ENCODE measurements at places on chromosomes 11 and 22.

DNA sequence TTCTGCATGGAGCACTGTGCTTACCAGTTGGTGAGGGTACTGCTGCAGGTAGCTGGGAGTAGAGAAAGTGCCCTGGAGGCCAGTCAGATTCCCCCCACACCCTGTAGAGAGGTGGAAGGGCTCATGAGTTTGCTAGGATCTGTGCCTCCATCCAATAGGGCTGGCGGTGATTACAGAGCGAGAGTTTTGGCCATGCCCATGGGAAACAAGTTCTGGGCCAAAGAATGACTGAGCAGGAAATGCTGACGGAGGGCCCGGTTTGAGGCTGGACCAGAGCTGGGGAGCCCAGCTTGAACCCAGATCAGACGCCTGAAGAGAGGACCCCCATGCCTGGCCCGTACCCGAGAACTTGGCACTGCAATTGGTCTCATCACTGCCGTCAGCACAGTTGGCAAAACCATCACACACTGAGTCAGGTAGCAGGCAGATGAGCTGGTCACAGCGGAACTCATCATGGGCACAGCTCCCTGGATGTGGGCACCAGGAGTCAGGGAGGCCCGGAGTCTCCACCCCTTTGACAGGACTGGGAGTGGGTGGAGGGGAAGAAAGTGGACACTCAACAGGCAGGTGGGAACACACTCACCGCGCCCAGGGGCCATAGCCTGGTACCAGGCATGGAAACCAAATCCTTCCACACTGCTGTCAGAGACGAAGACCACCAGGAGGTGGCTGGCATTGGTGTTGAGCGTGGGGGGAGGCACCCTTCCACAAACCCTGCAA is 2.1 kb downstream of the MFRP start:
- DNase-seq, result no peak

GRCh38 chr22:29089507-29089906 is 16.7 kb downstream of the KREMEN1 start:
- DNase-seq, result no peak

GRCh38 chr11:77038825-77039326 is 4.7 kb downstream of the B3GNT6 start:
- DNase-seq, result no peak

DNA sequence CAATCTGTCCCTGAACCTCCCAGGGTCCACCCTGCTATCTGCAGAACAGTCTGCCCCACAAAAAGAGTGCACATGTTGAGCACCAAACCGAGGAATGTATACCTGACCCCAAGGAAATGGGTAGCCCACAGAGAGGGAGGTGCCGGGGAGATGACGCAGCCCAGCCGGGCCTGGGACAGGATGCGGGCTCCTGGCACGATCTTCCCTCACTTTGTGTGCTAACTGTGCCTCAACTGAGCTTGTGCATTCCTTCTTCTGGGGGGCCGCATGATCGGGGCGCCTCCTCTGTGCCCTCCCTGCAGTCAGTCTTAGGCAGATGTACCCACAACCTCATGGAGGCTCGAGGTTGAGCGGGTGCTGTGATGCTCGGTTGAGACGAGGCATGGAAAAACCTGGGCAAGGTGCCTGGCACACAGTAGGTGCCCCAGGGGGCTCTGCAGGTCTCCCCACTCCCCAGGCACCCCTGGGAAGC is 2.4 kb downstream of the GAS2L1 start:
- DNase-seq, result no peak

DNA sequence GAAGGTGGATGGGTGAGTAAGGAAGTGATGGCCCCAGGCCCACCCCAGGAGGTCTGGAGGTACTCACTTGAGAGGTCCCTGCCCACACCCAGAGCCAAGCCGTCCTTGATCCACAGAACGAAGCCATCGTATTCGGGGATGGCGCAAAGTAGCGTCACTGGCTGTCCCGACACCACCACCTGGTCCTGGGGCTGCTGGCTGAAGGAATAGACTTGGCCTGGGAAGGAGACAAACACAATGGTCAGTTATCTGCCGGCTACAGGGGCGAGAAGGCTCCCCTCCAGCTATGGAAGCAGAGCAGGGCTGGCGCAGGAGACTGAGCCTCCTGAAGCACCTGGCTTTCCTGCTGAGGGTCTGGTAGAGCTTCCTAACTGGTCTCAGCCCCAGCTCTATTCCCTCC is 171.0 kb downstream of the ST3GAL4 start:
- DNase-seq, result no peak

GRCh38 chr11:118374729-118375128 is 15.3 kb downstream of the UBE4A start:
- DNase-seq, result no peak

GRCh38 chr11:107679255-107680024 is 32.4 kb downstream of the SLN start:
- DNase-seq, result no peak

DNA sequence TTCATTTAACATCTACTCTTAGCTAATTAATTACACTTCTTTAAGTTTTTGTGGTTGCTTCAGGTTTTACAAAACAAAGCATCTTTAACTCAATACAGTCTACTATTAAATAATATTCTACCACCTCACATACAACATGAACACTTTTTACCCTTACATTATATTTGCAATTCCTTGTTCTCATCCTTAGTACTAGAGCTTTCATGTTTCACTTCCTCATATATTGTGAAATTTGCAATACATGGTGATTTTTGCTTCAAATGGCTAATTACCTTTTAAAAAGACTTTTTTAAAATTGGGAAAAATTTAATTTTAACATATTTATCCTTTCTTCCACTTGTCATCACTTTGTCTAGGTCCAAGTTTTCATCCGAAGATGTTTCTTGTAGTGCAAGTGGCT is 37.5 kb downstream of the RSF1 start:
- DNase-seq, result no peak

DNA sequence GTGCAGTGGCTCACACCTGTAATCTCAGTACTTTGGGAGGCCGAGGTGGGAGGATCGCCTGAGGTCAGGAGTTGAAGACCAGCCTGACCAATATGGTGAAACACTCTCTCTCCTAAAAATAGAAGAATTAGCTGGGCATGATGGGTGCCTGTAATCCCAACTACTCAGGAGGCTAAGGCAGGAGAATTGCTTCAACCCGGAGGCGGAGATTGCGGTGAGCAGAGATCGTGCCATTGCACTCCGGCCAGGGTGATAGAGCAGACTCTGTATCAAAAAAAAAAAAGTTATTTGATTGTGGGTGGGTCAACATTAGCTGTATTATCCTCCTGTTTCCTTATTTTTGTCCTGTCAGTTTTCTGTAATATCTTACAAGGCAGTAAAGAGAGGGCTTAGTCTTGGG is 11.9 kb upstream of the RFPL1 start:
- DNase-seq, result no peak

DNA sequence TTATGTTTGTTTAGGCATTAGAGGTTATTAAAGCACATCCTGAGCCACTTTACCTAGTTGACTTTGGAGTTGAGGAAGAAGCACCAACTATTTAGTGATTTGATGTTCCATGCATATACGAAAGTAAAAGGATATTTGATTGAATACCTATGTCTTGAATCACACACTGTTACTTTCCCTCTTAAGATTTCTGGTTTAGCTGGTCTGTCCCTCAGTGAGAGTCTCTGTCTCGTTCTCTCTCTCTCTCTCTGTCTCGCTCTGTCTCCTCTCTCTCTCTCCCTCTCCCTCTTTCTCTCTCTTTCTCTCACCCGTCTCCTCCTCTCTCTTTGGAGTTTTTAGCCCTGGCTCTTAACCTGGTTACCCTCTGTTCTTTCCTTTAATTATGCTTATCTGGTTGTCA is 11.0 kb downstream of the CTNND1 start:
- no peak for DNase-seq

- DNase-seq, result no peak
Measured at GRCh38 chr11:45722144-45722543, 56.7 kb upstream of the CHST1 start.

GRCh38 chr11:78615724-78616123 is 41.1 kb upstream of the NARS2 start:
- no peak for DNase-seq

DNA sequence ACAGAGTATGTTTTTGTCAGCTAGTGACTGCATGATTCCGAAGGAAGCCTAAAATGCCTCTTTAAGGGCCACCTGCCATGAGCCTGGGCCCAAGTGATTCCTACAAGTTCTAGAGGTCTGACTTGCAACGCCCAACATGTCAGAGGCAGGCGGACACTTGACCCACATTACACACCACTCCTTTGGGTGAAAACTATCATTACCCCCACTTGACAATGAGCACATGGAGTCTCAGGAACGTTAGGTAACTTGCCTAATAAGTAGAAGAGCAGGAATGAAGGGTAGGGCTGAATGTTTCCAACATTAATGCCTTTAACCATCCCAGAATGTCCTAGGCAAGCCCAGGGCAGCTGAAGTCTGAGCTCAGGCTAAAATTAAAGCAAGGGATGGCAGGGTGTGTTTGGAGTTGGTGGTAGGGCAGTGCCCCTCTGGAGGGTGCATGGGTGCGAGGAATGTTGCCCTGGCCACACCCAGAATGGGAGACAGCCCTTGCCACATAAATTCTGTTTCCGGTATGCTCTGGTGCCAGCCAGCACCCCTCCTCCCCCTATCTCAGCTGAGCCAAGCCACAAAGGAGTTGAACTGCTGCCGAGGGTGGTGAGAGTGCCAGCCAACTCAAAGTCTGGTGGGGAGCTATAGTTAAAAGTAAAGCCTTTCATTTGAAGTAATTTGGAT is 2.5 kb downstream of the PLAAT2 start:
- DNase-seq, result no peak
